Right renal pelvis (tissue), 4 donors: ENCODE measurements at places on chromosomes 1 and 21. TPM values are rescaled to one million over a fixed set of nuclear protein-coding genes. Genes with fewer than 3 reads are reported as not detected.

The SLFNL1 gene
- polyA plus RNA-seq: 0.30 TPM

The NPHS2 gene
- 427 TPM for polyA plus RNA-seq

The AADACL4 gene
- polyA plus RNA-seq: 1.5 TPM

The SH2D1B gene
- 0.49 TPM for polyA plus RNA-seq

The BCAR3 gene
- polyA plus RNA-seq: 22.9 TPM
